ENCODE measurements at places on chromosomes 6 and 20.

- DNase-seq = no peak
Measured at GRCh38 chr20:19695081-19695480, 63.0 kb upstream of the RIN2 start.

- DNase-seq = no peak
Measured at GRCh38 chr6:39181333-39181732, 47.9 kb downstream of the KCNK5 start.

- DNase-seq = no peak
Measured at GRCh38 chr20:13422637-13423036, 201.6 kb downstream of the ISM1 start.

DNA sequence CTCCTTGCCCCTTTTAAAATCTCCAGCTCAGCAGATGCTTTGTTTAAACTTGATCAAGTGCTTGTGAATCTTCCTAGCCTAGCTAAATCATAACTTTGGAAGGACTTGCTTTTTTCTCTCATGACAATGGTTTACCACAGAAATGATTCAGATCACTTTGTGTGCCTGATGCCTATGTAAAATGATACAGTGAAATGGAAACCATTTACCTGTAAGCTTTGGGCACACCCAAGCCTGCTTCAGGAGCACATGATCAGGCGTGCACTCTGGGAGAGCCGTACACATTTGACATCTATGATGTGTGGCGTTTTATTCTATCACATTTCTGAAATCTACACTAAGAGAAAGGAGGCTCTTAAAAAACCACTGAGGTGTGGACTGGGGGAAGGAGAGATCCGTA is 41.1 kb downstream of the PTPN1 start:
- no peak for DNase-seq

GRCh38 chr6:51792273-51793030 is 295.0 kb downstream of the PKHD1 start:
- no peak for DNase-seq

- no peak for DNase-seq
Measured at GRCh38 chr6:156279261-156279969, 497.8 kb upstream of the ARID1B start.

DNA sequence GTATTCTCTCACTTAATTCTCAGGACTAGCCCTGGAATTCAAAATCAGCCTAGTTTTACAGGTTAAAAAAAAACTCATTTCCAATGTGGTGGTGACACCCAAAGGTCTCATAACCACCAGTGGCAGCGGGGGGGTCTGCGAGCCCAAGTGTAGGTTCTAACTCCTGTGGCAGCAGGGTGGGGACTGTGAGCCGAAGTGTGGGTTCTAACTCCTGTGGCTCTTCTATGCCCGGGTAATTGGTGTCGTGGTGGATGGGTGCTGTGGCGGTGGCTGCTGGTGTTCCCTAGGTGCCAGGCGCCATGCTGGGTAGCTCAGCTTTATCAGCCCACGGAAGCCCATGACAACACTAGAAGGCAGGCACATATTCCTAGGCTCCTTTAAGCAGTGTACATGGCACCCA is 4.9 kb upstream of the ANKRD60 start:
- no peak for DNase-seq

DNA sequence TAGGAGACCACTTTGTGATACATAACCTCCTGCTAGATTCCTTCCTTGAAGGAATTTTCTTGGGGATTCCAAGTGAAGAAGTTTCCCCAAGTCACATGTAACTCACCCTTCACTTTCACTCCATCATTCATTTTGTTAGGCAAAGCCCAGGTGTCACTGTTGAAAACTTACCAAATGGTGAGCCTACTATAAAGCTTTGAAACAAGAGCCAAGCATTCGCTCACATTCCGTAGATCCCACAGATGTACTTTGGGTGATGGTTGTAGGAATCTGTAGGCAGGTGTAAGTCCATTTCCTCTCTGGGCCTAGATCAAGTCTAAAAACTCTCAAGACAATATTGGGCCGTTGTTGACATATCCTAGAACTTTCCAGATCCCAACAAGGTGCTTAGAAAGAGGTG is 74.1 kb downstream of the PRDM1 start:
- no peak for DNase-seq

GRCh38 chr6:112739766-112740165 is 392.6 kb downstream of the RFPL4B start:
- DNase-seq = no peak

DNA sequence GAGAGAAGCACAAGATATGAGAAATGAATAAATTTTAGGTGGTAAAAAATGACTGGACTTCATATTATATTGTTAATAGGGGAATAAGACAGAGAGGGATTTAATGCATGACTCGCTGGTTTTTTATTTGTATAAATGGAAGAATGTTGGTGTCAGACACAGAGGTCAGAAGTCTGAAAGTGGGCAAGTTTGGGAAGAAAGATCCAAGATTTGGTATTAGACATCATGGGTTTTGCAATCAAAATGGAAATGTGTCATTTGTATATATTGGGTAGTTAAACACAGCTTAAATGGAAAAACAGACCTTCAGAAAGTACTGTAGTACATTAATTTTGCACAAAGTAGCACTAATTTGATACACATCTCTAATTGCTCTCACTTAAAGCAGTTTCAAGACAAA is 96.2 kb downstream of the EYA4 start:
- no peak for DNase-seq

- no peak for DNase-seq
Measured at GRCh38 chr6:119637768-119638167, 288.2 kb upstream of the MAN1A1 start.

GRCh38 chr6:109939654-109940053 is 38.5 kb upstream of the GPR6 start:
- no peak for DNase-seq

DNA sequence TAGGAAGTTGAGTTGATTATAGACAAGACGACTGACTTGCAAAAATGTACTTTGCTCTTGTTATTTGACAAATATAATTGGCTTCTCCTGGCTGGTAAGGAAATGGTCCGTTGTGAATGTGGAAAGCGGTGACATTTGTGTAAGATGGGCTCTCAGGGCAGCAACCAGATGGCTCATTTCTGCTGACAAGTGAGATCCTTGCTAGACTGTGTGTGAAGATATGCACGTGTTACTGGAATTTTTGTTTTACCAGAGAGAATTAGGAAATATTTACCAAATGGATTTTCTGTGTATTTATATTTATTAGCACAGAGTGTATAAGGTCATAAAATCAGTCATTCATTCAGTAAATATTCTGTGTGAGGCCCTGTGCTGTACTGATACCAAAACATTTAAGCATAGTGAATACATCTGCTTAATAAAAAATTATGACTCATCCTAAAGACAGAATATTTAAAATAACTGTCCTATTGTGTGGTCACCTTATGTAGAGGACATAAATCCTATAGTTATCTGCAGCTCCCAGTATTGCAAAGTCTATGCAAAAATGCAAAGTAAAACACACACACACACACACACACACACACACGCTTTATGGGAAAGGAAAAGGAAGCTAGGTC is 109.9 kb upstream of the ASF1A start:
- DNase-seq = no peak

- DNase-seq = no peak
Measured at GRCh38 chr6:52500238-52501129, 76.4 kb downstream of the TRAM2 start.

- no peak for DNase-seq
Measured at GRCh38 chr6:34232901-34233300, 3.8 kb upstream of the HMGA1 start.

GRCh38 chr6:10381133-10381829 is 33.6 kb downstream of the TFAP2A start:
- DNase-seq = no peak

GRCh38 chr6:139600919-139601475 is 226.5 kb upstream of the CITED2 start:
- DNase-seq = no peak

- DNase-seq = no peak
Measured at GRCh38 chr20:41365777-41366545, 657 bp downstream of the EMILIN3 start.

- no peak for DNase-seq
Measured at GRCh38 chr20:11728937-11729336, 188.8 kb upstream of the BTBD3 start.

DNA sequence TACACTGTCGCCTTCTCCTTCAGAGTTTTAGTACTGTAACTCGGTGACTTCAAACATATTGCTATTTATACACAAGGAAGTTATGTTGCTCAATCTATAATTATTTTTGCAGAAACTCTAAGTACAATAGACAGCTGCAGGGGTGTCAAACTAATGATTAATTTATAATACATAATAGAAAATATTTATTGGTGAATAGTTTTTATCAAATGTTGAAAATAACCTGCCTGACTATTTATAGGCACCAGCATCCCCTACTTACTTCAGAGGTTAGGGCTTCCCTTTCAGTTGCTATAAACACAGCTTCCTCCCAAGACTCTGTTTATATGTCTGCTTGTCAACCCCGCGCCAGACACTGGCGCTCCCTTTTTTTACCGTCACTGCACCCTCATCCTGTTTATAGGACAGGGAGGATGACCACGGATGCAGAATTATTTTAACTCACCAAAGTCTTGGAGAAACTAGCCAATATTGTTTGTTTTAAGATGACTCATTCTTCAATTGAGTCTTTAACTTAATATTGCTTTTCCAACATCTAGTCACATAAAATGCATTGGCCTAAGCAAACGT is 225.0 kb downstream of the ALDH8A1 start:
- no peak for DNase-seq
